Glutamatergic neuron (in vitro differentiated cells): ENCODE measurements at places on chromosomes 6 and 20. TPM values are rescaled to one million over a fixed set of nuclear protein-coding genes. Genes with fewer than 3 reads are reported as not detected.

GRCh38 chr6:125994670-125995488 lies 8.5 kb downstream of the TRMT11 start:
- DNase-seq = peak; percentile 21

Gene SMPD2
- 6.4 TPM for total RNA-seq

DNA sequence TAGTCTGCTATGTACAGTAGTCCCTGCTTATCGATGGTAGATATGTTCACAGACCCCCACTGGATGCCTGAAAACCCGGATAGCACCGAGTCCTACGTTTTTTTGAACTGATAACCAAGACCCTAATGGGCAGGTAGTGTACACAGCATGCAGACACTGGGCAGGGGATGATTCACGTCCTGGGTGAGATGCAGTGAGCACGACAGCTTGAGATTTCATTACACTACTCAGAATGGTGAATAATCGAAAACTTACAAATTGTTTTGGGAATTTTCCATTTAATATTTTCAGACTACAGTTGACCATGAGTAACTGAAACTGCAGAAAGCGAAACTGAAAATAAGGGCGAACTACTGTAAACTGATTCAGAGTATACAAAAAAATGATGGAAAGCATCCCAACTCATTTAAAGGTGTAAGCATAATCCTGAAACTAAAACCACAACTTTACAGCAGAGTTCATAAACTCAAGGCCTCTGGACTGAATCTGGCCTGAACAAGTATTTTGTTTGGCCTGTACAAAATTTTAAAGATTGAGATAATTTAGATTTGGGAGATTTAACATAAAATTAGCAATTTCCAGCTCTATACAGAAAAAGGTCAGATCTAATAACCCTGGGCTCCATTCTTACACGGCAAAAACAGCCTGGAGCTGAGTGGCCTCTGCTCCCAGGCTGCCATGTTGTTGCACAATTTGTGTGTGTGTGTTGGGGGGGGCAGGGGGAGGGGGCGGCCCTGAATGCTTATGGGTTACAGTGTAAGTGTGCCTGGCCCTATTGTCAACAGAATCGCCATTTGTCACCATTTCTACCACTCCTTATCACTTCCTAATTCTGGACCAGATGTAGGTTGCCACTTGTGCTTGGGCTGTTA lies 34.9 kb downstream of the RNF24 start:
- no peak for DNase-seq

- no peak for DNase-seq
These were observed 3.7 kb downstream of the AGPAT4 start for GRCh38 chr6:161270116-161270515.

Gene RAB44
- not detected for total RNA-seq
